Activated T-cell treated with anti-CD3 and anti-CD28 coated beads, Interleukin-2, amount 50 U/mL, for 4 hours (primary cell): ENCODE measurements at places on chromosomes 12 and 14.

- no peak for DNase-seq
Measured at GRCh38 chr14:33957993-33958392, 7.1 kb upstream of the EGLN3 start.

- no peak for DNase-seq
Measured at GRCh38 chr14:86521843-86522242, 991.9 kb downstream of the FLRT2 start.

GRCh38 chr12:69254862-69255261 lies 15.5 kb downstream of the CPSF6 start:
- no peak for DNase-seq

DNA sequence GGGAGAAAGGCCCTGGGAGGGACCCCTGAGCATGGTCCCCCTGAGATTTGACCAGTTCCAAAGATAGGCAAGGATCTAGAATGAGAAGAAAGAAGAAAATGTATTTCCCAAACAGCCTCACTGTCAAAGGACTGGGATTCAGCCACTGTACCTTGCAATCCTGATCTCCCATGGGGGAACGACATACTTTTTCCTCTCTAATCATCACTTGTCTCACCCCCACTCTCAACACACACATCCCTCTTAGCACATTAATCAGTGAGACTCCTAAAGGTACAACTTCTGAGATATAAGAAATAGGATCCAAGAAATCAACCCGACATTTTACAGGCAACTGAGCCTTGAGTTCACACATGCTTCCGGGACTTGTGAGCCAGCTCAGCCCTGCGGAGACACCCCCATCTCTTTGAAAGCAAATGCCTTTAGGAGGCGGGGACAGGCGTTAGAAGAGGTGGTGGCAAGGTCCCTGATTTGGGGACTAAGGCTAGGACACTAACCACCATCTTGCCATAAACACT lies 1.4 kb downstream of the MAP3K9 start:
- DNase-seq = peak; percentile 50

DNA sequence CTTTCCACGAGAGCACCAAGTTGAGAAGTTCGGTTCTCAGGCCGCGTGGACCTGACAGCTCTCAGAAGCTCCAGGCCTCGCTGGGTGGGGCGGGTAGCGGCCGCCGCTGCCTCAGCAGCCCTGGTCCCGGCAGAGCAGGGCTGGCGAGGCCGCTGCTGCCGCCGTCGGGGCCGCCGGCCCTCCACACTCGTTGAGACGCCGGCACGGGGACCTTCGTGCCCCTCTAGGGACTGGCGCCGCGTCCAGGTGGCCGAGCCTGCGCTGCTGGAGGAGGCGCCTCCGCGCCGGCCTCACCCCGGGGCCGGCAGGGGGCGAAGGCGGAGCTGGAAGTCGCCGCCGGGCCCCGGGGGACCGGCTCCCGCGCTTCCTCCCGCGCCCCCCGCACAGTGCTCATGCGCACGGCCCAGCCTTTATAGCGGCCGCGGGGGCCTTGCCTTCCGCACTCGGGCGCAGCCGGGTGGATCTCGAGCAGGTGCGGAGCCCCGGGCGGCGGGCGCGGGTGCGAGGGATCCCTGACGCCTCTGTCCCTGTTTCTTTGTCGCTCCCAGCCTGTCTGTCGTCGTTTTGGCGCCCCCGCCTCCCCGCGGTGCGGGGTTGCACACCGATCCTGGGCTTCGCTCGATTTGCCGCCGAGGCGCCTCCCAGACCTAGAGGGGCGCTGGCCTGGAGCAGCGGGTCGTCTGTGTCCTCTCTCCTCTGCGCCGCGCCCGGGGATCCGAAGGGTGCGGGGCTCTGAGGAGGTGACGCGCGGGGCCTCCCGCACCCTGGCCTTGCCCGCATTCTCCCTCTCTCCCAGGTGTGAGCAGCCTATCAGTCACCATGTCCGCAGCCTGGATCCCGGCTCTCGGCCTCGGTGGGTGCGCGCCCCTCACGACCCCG lies at the start of gene COCH:
TSS of gene COCH (plus strand) at position 440 of the 879 bp plus-strand sequence. CDS start at position 820, 380 bp downstream.
- DNase-seq = no peak

DNA sequence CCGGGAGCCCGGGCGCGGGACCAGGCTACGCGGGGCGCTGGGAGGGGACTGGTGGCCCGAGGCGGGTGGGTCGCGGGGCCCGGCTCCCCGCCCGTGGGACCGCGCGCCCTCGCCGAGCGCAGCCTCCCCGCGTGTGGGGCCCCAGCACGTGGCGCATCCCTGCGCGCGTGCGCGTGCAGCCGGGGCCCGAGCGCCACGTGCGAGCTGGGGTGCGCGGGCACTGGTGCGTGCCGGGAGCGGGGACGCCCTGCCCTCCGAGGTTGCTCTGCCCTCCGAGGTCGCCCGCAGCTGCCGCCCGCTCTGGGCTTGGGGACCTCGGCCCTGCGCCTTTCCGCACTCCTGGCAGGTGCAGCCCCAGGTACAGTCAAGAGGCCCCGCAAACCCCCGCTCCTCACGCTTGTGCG lies 365 bp upstream of the CCDC88C start:
- DNase-seq = peak; percentile 60

DNA sequence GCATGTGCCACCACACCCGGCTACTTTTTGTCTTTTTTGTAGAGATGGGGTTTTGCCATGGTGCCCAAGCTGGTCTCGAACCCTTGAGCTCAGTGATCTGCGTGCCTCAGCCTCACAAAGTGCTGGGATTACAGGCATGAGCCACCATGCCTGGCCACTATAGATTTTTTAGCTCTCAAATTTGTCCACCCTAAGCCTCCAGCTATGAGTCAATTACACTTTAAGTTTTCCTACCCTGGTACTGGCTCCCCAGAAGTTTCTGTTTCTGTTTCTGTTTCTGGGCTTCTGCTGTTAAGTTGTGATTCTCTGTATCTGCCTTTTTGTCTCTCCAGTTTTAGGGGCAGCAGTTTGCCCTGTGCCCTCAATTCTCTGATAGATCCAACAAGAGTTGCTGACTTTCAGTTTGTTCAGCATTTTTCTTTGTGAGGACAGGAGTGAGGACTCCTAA lies 4.4 kb upstream of the TINF2 start:
- DNase-seq = no peak

- DNase-seq = no peak
Measured at GRCh38 chr12:108378926-108379325, 39.8 kb upstream of the CMKLR1 start.

DNA sequence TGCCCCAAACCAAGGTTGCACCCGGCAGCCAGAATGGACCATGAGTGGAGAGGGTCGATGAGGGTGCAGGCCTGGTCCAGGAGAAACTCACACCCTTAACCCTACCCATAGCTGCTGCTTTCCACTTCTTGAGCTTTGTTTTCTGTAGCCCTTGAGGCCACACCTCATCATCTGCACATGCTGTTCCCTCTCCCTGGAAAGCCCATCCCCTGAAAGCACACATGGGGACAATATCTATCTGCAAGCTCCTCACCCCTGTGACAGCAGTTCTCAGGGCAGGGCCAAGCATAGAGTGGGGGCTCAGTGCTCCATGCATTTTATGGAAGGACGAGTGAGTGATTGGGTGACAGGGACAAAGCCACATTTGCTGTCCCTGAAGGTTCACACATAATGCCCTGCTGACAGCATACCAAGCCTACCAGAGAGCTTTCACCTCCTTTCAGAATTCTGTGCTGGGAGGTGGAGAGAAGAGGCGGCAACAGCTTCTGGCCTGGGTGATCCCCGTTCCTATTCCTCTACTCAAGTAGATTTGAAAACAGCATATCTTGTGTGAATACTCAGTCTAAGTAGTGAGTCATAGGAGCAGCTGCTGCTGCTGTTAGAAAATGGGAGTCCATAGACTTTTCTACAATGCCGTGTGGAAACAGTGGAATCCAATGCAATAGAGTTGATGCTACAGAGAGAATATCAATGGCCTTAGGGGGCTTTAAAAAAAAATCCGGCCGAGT lies 44.6 kb downstream of the SRGAP1 start:
- no peak for DNase-seq

GRCh38 chr12:108479364-108480070 lies 35.6 kb upstream of the FICD start:
- no peak for DNase-seq

DNA sequence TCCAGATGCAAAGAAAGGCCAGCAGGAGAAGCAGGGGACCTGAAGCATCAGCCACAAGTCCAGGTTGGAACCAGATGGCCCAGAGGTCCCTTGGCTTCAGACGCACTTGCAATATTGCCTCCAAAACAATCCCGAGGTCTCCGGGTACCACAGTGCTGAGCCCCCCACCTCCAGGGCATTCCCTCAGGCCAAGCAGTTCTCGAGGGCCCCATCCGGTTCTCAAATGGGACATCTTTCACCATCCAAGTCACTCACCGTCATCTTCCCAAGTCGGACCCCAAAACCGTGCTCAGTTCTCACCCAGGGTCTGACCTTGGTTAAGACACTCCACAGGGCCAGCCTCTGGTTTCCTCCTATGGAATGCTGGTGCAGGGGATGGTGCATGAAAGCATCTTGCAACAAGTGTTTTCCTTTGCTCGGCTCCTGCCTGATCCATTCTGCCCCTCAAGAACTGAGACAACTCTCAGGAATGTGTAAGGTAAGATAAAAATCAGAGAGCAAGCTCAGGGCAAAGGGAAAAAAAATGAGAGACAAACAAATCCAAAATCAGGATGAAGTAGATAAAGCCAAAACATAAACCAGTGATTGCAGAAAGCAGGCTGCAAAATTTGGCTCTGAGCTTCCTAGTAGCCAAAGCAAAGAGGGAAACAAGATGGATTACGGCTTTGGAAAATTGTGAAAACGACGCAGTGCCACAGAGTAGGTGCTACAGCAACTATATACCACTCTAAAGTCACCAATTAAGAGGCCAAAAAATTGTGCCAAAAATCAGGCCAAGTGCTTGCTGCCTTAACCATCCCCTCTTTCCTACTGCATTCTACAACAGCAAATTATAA lies 8.0 kb downstream of the NCOR2 start:
- no peak for DNase-seq

GRCh38 chr14:89853936-89854693 lies 100.4 kb downstream of the EFCAB11 start:
- DNase-seq = no peak

- no peak for DNase-seq
Measured at GRCh38 chr14:61535032-61535431, 160.3 kb upstream of the HIF1A start.

- DNase-seq = no peak
Measured at GRCh38 chr14:93926245-93926872, 785 bp upstream of the FAM181A start.

DNA sequence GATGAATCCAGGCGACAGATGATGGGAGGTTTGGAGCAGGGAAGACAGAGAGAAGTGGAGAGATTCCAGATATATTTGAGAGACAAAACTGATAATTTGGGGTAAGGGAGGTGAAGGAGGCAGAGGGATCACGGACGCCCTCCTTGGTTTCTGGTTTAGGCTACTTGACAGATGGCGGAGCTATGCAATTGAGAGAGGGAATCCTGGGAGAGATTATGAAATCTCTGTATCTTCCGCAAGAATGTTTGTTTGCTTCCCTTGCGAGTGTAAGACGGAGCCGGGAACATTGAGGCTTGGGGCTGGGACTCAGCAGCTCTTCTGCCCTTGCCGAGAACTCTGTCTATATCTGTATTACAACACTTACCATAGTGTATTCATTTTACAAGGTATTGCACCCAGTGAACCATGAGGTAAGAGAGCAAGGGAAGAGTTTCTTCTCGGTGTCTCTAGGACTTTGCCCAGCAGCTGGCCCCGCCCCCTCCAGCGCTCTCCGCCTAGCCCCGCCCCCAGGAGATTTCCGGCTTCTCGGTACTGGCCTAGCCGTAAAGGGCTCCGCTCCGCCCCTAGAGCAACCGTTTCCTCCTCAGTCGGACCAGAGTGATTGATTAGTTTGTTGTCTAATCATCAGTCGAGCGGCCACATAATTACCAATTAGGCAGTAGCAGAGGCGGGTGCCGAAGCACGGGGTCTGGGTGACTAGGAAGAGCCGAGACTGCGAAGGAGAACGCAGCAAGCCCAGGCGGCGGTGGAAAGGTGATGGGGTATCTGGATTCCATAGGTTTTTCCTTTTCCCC lies at the start of gene PRR13:
TSS of gene PRR13 (plus strand) at position 695 of the 794 bp plus-strand sequence. CDS start 981 bp downstream, outside the sequence.
- DNase-seq = peak; percentile 99

DNA sequence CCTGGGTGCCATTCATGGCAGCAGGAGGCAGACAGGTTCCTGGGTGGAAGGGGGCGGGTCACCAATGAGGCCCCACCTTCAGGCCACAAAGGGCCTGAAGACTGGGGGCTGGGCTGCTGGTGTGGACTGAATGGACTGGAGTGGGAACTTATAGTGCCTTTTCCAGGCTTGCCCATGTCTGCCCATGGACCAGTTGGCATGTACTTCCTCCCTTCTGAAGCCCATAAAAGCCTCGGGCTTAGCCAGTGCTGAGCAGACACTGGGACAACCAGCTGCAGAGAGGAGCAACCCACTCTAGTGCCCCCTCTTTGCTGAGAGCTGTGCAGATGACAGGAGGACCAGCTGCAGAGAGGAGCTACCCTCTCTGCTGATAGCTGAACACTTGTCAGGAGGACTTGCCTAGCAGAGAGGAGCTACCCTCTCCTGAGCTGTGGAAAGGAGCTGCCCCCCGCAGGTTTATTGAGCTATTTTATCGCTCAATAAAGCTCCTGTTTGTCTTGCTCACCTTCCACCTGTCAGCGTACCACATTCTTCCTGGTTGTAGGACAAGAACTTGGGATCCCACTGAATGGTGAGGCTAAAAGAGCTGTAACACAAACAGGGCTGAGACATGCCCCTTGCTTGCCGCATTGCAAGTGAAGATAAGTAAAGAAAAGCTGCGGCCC lies 34.0 kb downstream of the APAF1 start:
- DNase-seq = no peak

GRCh38 chr12:13167906-13168305 lies 28.6 kb upstream of the EMP1 start:
- no peak for DNase-seq

GRCh38 chr14:71799841-71800240 lies 132.4 kb upstream of the RGS6 start:
- no peak for DNase-seq

- DNase-seq = no peak
Measured at GRCh38 chr12:71797531-71797930, 42.0 kb upstream of the TBC1D15 start.

DNA sequence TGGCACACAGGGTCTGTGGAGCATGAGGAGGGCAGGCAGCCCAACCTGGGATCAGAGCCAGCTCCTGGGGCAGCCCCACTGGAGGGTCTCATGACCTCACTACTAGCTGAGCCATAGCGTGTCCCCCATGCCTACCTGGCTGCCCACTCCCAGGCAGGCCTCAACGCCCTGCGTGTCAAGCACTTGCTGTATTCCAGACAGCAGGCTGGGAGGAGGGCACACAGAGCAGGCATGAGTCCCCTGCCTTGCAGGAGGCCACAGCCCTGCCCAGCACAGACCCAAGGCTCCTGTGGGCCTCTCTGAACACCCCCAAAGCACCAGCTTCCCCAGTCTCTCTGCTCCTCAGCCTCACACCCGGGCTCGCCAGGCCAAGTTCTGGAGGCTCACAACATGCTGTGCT lies 64.0 kb downstream of the IQSEC3 start:
- no peak for DNase-seq

DNA sequence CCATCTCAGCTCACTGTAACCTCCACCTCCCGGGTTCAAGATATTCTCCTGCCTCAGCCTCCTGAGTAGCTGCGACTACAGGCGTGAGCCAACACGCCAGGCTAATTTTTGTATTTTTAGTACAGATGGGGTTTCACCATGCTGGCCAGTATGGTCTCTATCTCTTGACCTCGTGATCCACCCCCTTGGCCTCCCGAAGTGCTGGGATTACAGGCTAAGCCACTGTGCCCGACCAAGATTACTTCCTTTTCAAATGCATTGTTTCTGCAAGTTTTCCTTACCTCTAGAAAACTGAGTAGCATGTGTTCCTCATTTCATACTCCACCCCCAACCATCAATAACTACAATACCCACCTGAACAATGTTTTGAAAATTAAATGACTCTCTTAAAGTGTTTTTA lies 13.1 kb downstream of the ARF6 start:
- DNase-seq = no peak
